ENCODE measurements at places on chromosomes 1 and 21.
A peak's percentile ranks its signal among the peaks of the same experiment; 100 is the strongest.

DNA sequence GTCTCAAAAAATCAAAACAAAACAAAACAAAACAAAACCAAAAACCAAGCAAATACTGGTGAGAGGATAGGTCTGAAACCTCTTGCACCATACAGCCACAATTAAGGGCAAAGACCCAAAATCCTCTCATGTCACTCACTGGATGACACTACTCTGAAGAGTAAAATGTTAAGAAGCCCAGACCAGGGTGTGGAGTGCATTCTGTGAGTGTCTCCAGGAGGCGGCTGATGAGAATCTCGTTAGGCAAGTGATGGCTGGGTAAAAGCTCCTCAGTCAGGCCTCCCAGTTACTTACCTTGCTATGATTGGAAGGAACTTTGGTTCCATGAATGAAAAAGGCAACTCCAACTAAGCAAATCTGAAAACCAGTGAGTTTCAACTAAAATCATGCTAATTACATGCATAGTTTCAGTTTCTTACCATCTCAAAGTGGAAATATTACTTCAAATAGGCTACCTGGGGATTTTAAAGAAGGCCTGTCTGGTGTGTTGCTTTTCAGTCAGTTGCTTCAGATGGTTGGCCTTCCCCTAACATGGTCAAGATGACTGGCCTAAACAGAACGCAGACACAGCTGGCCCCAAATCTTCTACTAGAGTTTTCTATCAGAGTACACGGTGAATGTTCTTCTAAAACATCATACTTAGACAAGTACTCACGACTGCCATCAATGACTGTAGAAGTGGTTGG, 95.1 kb downstream of the KIAA0319L start:
- no peak for DNase-seq

DNA sequence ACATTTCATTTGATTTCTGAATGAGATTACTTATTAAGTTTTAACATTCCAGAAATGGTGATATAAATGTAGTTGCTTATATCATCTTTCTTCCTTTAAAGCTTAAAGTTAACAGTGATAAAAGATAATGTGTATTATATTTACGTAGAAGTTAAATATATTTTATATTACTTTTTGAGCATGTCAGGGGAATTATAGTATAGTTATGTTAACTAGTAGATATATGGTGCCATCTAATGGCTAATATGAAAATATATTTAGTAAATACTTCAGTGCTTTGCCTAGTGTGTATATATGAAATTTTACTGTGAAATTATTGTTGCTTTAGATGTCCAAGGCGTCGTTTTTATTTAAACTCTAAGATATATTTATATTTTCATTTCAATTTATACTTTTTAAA, 51.5 kb downstream of the SYT14 start:
- no peak for DNase-seq

GRCh38 chr21:44965251-44966022, 25.6 kb downstream of the SLX9 start:
- DNase-seq: no peak

GRCh38 chr21:45893740-45894449, 87.7 kb upstream of the COL6A1 start:
- no peak for DNase-seq

DNA sequence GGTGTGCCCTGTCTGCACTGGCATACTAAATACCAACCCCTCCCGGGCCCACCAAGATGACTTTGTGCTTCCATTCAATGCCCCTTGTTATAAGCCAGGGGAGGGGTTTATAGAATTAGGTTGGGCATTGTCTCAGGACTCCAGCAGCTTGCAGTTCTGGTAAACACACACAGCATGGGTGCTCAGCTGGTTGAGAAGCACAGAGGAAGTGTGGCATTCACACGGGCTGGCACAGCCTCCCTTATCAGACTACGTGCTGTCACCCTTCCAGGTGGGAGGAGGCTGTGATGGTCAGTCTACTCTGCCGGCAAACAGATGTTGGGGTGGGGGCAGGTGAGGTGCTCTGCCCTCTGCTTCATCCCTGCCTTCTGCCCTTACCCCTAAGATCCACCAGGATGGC, 15.0 kb upstream of the SLC6A17 start:
- no peak for DNase-seq

GRCh38 chr1:75472089-75472970, 138.6 kb downstream of the SLC44A5 start:
- DNase-seq: no peak

DNA sequence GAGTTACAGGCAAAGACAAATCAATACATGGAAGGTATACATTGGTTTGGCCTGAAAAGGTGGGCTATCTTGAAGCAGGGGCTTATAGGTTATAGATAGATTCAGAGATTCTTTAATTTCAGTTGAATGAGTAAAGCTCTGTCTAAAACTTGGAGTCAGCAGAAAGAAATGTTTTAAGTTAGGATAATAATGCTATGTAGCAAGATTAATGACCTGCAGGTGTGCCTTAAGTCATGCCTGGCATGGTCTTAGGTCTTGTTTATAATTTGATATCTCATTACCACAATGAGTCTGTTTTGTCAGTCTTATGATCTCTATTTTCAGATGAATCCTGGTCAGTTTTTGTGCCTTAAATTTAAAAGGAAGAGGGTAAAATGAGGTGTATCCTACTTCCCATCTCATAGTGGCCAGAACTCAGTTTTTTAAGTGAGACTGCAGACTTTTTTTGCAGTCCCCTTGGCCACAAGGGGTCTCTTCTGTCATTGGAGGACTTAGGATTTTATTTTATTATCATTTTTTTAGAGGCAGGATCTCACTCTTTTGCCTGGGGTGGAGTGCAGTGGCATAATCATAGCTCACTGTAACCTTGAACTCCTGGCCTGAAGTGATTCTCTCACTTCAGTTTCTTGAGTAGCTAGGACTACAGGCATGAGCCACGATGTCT, 21.3 kb upstream of the PGBD2 start:
- no peak for DNase-seq

DNA sequence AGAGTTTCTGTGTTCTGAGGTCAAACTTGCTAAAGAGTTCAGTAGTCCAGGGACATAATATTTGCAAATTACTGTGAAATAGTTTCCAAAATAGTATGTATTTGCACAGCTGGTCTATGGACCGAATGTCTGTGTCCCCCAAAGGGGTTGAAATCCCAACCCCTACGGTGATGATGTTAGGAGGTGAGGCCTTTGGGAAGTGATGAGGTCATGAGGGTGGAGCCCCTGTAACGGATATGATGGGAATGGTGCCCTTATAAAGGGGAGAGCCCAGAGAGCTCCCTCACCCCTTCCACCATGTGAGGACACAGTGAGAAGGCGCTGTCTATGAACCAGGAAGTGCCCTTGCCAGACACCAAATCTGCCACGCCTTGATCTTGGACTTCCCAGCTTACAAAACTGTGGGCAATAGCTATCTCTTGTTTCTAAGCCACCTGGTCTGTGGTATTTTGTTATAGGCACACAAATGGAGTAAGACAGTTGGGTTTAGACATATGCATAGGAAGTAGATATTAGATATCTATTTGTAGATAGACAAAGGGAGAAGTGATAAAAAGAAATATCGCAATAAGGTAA, 21.7 kb downstream of the RNF187 start:
- no peak for DNase-seq

- no peak for DNase-seq
These were observed 23.7 kb downstream of the RWDD3 start for GRCh38 chr1:95257758-95258157.

DNA sequence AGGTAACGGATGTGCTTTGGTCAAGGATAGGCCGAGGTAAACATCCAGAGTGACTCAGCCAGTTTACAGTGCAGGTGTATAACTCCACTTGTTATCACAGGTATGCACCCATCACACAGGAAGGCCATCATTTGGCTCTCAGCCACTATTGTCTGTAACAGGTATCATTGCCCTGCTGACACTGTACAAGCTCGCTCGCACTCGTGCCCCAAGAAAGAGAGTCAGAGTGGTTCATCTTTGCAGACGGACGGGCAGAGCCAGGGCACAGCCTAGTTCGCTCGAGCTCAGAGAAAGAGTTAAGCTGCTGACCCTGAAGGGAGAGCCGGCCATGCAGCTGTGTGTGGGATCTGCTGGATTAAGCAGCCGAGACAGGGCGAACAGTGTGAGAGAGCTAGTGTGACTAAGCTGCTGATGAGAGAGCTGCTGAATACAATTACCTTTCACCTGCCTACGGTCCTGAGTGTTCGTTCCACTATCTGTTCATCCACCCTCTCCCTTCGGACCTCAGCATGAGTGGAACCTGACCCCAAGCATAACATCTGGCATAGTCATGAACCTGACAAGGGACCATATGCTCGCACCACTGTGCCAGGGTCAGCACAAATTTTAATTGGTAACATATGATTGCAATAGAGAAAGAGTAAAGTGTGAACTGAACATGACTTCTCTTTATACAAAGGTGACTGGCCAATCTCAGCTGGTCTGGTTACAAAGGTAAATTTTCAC, 27.0 kb upstream of the LYPD8 start:
- DNase-seq: no peak

DNA sequence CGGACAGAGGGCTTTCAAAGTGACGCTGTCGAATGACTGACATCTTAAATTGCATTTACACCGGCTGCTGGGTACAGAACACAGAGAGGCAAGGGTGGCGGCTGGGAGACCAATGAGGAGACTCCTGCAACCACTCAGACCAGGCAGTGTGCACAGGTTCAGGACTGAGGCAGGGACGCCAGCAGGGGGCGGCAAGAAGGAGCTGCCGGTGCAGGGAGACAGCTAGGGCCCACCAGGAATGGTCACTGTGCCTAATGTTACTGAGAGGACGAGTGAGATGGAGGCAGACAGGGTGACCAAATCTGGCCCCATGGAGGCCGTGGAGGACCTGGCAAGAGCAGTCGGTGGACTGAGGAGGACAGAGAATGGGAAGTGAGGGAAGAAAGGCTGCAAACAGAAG, 23.5 kb downstream of the GLIS1 start:
- no peak for DNase-seq

GRCh38 chr1:115717541-115717940, 51.0 kb downstream of the CASQ2 start:
- no peak for DNase-seq

DNA sequence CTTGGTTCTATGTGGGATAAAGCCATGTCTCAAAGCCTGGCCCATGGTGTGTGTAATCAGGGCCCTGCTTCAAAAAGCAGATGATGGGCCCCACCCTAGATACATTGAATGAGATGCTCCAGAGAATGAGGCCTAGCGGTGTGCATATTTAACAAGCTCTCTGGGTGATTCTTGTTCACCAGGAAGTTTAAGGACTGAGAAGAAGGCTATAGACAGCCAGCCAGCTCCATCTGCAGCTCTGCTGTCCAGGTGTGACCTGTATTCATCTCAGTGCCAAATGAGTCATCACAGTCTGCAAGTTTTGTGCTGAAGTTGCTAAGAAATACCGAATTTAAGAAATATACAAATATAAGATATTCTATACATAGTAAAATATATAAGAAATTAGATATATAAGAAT, 182.0 kb upstream of the RUNX1 start:
- no peak for DNase-seq

DNA sequence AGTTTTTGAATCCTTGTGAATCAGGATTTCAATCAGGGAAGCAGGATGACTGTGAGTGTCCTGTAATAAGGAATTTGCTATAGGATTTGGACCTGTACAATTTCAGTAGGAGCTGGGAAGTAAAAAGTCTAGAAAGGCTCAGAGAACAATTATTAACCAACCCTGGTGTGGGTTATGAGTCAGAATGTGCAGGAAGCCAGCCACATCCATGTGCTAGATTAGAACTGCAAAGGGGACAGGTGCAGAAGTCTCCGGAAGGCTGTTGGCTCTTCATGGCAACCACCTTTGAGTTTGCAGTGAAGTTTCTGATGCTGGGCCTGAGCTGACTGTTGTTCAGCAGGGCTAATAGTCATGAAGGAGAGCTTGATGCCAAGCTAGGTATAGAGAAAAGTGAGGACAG, 70.7 kb downstream of the SPATA46 start:
- DNase-seq: no peak

- no peak for DNase-seq
These were observed 4.6 kb downstream of the COL18A1 start for GRCh38 chr21:45409466-45410150.

DNA sequence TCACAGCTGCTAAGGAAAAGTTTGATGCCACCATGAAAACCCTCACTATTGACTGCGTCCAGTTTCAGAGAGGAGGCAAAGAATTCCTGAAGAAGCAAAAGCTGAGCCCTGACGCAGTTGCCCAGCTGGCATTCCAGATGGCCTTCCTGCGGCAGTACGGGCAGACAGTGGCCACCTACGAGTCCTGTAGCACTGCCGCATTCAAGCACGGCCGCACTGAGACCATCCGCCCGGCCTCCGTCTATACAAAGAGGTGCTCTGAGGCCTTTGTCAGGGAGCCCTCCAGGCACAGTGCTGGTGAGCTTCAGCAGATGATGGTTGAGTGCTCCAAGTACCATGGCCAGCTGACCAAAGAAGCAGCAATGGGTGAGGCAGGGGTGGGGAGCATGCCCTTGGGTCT, 9.5 kb downstream of the CZIB start:
- DNase-seq: no peak

- DNase-seq: no peak
These were observed 48.3 kb upstream of the FCRL4 start for GRCh38 chr1:157646144-157646543.

DNA sequence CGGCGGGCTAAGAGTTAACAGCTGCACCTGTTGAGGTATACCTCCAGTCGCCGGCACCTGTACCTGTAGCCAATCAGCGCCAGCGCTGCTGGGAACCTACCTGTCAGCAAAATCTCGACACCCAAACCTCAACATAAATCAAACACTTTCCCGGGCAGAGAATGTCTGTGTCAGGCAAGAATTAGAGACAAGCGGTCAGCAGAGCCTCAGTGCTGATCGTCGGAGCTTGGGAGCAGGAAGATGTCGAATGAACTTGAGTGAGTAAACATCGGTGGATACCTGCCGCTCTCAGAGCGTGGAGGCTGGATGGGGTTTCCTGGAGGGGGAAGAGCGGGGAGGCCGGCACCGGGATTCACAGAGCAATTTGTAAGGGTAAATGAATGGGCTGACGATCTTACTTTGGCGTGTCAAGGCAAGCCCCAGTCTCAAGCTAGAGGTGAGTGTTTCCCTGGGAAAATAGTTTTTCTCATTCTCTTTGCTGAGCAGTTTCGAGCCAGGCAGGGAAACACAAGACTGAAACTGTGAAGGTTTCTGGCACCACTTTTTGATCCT, at the start of gene GRHL3:
TSS of gene GRHL3 (plus strand) at position 46 of the 552 bp plus-strand sequence. CDS start at position 241, 195 bp downstream.
- DNase-seq: no peak

GRCh38 chr1:15918962-15919715, 56.8 kb downstream of the ZBTB17 start:
- DNase-seq: no peak

DNA sequence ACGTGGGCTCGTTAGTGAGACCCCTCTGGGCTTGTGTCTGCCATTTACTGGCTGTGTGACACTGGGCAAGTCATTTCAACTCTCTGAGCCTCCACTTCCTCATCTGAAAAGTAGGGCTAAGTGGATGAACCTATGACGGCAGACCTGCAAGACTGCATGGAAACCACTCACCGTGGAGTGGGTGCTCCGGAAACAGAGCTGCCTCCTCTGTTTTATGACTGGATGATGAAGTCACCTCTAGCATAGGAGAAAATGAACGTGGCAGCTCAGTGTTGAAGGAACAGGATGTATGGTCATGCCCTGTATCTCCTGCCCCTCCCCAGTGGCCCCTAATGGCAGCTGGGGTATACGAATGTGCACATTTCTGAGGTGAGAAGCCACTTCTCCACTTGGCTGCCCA, 40.5 kb downstream of the STPG1 start:
- DNase-seq: peak; percentile 46

Data from memory B cell (primary cell).